Parietal lobe (tissue), 2 donors: ENCODE measurements at places on chromosomes 7 and 10. TPM values are rescaled to one million over a fixed set of nuclear protein-coding genes. Genes with fewer than 3 reads are reported as not detected.

Gene GCK
- 5.3 TPM for total RNA-seq

Gene GIMAP5
- 2.2 TPM for total RNA-seq

Gene ATOH7
- total RNA-seq = 0.94 TPM

Gene SUFU
- 7.5 TPM for total RNA-seq

Gene KEL
- 3.8 TPM for total RNA-seq

Gene TMEM26
- 0.31 TPM for total RNA-seq

Gene POLR2J2
- total RNA-seq = 15.3 TPM

Gene CDH23
- total RNA-seq = 7.2 TPM

Gene NFE2L3
- 13.5 TPM for total RNA-seq

Gene FAM131B
- 99.5 TPM for total RNA-seq

Gene TMEM196
- total RNA-seq = 12.8 TPM

Gene FAM25A
- not detected for total RNA-seq

Gene GRID2IP
- 1.3 TPM for total RNA-seq

Gene CD36
- total RNA-seq = 12.2 TPM

Gene SKIDA1
- total RNA-seq = 9.4 TPM

Gene NRCAM
- 170 TPM for total RNA-seq

Gene UCMA
- not detected for total RNA-seq
